ENCODE measurements at places on chromosomes 6 and 20. TPM values are rescaled to one million over a fixed set of nuclear protein-coding genes. Genes with fewer than 3 reads are reported as not detected.

DNA sequence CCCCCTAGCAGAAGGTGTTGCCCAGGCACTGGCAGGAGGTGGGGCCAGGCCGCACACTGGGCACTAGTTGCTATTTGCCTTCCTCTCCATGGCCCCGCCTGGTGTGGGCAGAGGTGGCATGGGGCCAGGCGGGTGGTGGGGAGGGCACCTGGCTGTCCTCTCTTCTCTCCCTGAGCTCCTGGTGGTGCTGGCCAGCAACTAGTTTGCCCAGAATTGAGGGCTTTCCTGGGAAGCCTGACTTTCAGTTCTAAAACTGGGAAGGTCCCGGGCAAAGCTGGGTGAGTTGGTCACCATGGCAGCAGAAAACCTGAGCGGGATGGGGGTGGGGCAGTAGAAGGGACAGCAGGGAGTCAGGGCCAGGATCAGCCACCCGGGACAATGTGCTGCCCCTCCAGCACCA is 48.2 kb downstream of the RBM38 start:
- peak; percentile 32 for ATAC-seq

- ATAC-seq: no peak
Observed at GRCh38 chr6:112122756-112123155, 35.4 kb downstream of the FAM229B start.

- no peak for ATAC-seq
Observed at GRCh38 chr20:23335521-23335920, 15.1 kb upstream of the NXT1 start.

DNA sequence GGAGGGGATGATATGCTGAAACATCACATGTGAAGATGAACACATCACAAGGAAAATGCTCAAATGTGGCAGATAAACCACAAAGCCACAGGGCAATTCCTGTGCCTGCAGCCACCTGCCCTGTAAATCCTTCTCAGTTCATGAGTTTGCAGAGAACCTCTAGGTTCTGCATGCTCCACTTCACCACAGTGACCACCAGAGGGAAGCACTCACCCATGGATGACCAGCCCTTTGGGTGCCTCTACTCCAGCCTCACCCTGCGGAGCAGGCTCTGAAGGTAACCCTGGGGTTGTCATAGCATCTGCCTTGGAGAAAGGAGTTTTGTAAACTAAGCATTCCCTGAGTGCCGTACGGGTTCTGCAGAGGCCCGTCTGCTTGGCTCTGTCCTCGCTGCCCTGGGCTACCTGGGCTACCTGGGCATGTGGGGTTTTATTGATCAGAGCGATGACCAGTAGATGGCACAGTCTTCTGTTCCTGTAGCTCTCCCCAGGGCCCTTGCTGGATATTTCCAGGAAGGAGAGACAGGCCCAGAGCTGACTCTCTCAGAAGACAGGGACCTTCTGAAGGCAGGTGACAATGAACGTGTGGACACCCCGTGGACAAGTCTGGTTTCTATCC is 31.7 kb upstream of the CST1 start:
- ATAC-seq: no peak

GRCh38 chr6:129754750-129755149 is 44.8 kb upstream of the ARHGAP18 start:
- ATAC-seq: no peak

DNA sequence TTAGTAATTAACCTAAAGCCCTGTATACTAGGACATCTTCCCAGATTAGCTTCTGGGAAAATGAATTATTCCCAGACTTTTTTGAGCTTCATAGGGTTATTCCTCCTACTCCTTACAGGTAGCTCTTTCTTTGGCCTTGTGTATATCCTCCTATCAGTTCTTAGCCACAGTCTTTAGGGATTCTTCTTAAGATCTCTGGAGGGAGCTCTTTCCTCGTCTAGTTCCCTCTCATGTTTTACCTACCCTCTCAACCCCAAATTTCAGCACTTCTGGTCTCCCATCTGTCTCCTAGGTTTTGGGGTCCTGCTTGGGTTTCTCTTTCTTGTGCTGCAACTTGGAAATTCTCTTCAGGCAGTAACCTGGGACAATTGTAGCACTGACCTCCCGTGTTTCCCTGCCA is 46.4 kb upstream of the SLC35B3 start:
- no peak for ATAC-seq

- ATAC-seq: peak; percentile 93
Observed at GRCh38 chr20:17836303-17836861, 132.2 kb downstream of the SNX5 start.

RSPO3 gene
- total RNA-seq: 117 TPM
